ENCODE measurements at places on chromosomes 6 and 20. TPM values are rescaled to one million over a fixed set of nuclear protein-coding genes. Genes with fewer than 3 reads are reported as not detected.

Gene SAMD10
- total RNA-seq = 0.59 TPM

Gene LBP
- 1.8 TPM for total RNA-seq

Gene ADGRB3
- total RNA-seq = not detected

Gene SLC24A3
- total RNA-seq = 1.1 TPM

Gene ARFGEF3
- total RNA-seq = under 0.01 TPM

Gene BTN3A1
- total RNA-seq = 25.3 TPM

Gene CUL9
- 34.5 TPM for total RNA-seq

Gene GRM4
- 0.36 TPM for total RNA-seq

Gene RAET1E
- total RNA-seq = 0.36 TPM

Gene MUCL3
- total RNA-seq = not detected

Gene BMP5
- 0.36 TPM for total RNA-seq

GRCh38 chr6:137339929-137340559, 120.9 kb upstream of the IFNGR1 start:
- no peak for DNase-seq

DNA sequence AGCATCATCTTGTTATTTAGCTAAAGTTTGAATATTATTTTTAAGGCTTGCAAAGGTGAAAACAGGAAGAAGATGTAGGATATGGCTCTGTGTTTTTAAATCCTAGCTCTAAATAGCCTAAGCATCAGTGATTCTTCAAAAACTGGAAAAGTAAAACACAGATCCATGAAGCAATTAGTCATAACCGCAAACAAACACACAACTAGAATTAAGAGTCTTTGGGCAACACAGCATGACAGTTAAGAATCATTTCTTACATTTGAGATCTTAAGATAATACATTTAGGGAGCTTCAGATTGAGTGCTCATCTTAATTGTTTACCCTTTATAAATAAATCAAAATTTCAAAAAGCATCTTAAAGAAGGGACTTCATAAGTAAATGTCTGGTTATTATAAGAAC, 115.8 kb upstream of the MAP7 start:
- DNase-seq = no peak

GRCh38 chr20:51164731-51165130, 141.8 kb upstream of the KCNG1 start:
- DNase-seq = no peak

GRCh38 chr20:48704761-48705160, 123.0 kb downstream of the PREX1 start:
- DNase-seq = no peak

DNA sequence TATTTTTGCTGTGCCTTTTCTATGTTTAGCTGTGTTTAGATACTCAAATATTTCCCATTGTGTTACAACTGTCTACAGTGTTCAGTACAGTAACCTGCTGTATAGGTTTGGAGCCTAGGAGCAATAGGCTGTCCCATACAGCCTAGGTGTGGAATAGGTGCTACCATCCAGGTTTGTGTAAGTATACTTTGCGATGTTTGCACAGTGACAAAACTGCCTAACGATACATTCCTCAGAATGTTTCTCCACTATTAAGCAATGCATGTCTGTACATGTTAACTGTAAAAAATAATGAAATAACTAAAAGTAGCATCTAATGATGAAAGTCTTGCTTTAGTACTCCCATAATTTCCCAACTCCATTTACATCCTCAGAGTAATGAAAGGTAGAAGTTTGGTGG, 46.0 kb downstream of the SERAC1 start:
- DNase-seq = no peak

DNA sequence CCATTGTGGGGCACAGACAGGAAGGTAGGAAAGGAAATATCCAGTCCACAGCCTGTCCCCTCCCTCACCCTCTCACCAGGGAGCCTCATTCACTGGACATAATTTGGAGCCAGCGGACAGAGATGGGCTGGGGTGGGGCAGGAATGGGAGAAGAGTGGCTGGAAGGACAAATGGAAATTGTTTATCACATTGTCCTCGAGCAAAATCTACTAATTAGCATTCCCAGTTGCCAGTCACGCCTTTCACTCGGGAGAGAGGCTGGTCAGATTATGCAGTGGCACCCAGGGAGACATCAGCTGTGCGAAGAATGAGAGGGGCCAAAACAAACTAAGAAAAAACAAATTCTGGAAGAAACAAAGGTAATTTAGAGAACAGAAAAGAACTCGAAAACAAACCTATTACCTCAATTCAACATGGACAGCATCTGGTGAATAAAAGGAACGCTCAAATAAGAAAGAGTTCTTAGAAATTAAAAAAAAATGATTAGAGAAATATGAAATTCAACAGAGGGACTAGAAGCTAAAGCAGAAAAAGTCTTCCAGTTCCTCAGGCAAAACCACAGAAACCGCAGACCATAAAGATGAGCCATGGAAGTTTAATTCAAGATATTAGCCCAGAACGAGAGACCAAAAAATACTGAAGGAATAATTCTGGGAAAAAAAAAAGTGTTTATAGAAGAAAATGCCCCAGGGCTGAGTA, 108.5 kb upstream of the RALGAPA2 start:
- DNase-seq = no peak

DNA sequence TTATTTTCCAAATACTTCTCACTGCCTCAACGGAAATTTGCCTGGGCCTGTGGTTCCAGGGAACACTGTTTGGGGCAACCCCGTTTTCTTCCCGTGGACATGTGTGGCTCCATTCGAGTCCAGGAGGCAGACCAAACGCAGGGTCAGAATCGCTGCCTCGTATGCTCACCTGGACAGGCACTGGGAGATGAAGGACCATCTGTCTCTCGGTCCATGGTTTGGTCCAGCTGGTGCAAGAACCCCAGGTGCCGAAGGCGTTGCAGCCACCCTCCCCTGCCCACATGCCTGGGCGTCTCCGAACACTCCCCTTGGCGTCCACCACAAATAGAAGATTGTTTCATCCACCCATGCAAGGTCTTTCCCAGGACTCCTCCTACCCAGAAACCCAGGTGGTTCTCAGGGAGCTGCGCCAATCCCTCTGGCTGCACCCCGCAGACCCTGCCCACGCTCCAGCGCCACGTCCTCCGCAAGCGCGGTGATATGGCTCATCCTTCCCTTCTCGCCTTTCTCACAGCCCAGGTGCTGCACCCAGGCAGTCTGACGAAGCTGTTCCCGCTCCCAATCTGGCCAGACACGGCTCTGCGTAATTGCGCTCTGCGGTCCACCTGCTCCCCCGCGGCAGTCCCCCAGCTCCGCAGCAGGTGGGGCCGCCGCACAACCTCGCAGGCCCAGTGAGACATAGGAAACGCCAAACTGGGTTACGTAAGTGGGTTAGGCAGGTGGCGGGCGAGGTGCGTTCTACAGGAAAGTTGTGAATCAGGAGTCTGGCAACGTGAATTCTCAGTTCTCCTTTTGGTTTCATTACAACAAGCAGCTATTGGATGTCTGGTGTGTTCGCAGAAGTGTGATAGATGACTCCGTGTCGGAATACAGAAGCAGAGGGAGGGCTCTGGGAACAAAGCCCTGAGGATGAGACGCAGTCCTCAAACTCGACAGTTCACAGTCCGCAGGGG, 146.2 kb upstream of the ECI2 start:
- peak; percentile 77 for DNase-seq

- DNase-seq = no peak
Measured at GRCh38 chr6:112283621-112284020, 29.3 kb upstream of the LAMA4 start.

DNA sequence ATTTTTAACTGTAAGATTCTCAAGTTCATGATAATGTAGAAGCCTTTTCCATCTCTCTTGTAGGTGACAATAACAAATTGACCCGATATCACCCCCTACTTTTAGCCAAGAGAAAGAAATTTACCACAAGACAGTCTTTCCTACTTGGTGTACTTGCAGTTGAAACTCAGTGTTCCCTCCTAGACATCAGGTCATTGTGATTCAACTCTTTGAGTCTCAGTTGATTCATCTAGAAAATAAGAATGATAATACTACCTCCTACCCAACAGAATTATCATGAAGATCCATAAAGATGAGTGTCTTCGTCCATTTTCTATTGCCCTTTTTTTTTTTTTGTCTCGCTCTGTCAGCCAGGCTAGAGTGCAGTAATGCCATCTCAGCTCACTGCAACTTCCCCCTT, 51.3 kb upstream of the TRERF1 start:
- no peak for DNase-seq

DNA sequence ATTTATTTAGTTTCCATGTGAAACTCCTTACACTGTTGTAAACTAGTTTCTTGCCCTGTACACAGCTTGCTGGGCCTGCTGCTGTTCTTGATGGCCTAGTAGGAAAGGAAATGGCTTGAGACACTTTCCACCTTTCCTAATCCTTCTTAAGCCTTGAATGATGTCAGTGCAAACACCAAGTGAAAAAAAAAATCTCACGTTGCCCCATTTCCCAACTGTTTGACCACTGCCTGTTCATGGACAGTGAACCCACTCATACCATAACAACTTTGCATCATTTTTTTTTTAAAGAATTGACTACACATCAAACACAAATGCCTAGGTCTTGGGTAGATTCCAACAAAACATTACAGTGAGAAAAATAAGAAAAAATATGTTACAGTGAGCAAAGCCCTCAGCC, 653.6 kb upstream of the FLRT3 start:
- no peak for DNase-seq

DNA sequence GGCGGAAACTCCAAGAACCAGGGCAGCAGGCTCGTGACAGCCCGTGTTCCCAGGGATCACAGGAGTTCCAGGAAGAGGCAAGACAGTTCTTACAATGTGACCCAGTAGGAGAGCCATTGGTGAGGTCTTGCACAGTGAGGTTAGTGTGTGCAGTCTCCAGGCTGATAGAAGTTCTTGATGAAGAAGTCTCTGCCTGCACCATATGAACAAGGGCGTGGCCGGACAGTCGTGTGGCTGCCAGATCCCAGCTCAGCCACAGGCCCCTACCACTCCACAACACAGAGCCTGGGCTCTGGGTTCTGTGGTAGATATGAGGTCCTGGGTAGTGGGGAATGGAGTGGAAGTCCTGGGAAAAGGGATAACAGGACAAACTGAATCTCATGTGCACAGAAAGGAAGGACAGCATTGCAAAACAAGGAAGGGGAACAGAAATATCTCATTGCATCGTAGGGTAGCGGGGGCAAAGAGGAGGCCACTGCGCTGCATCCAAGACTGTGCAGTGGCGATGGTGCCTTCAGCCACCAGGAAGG, 65.2 kb downstream of the STX11 start:
- DNase-seq = peak; percentile 87

- DNase-seq = no peak
Measured at GRCh38 chr6:80329496-80329895, 223.0 kb downstream of the BCKDHB start.

DNA sequence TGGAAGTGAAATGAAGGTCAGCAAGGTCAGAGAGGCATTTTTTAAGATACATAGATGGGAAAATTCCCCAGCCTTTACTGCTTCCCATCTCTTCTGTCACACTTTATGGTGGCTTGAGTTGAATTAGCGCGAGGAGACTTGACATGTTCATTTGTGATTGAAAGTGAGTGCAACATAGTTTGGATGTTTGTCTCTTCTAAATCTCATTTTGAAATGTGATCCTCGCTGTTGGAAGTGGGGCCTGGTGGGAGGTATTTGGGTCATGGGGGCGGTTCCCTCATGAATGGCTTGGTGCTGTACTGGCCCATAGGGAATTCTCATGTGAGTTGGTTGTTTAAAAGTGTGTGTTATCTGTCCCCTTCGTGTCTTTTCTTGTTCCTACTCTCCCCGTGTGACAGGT, 237.2 kb downstream of the CDKAL1 start:
- no peak for DNase-seq

DNA sequence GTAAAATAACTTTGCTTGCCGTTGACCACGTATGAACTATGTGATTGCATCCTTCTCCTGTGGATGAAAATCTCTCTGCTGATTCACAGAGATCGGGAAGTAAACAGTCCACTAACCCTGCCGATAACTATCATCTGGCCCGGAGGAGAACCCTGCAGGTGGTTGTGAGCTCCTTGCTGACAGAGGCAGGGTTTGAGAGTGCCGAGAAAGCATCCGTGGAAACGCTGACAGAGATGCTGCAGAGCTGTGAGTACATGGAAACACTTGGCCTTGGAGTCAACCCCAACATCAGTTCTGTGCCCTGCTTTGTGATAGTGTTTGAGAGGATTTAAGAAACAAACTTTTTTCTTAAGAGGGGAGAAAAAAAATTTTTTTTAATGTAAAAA, 937 bp downstream of the TAF8 start:
- DNase-seq = no peak

GRCh38 chr20:62575976-62576722, 66.2 kb upstream of the SLCO4A1 start:
- no peak for DNase-seq

GRCh38 chr6:52233975-52234823, 10.1 kb downstream of the IL17F start:
- DNase-seq = peak; percentile 42

- DNase-seq = peak; percentile 48
Measured at GRCh38 chr6:25446830-25447569, 167.8 kb downstream of the CARMIL1 start.

GRCh38 chr6:143675946-143676345, 1.8 kb upstream of the PHACTR2 start:
- DNase-seq = no peak

DNA sequence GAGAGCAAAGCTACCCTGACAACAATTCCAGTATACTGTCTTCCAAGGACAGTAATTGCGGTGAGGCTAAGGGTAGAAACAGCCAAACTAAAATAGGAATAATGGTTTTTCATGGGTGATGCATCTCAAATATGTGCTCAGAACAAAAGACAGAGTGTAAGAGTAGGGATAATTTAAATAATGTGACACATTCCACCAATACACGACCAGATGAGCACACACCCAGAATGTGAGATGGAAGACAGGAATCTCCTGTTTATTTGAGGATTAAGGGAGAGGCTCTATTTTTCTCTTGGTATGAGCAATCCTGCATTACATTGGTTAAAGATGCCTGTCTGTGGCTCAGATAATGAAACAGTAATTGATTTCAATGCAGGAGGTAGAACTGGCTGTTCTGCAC, 292.9 kb upstream of the ZFP64 start:
- no peak for DNase-seq

- DNase-seq = peak; percentile 13
Measured at GRCh38 chr6:33817489-33817888, 13.7 kb upstream of the MLN start.

DNA sequence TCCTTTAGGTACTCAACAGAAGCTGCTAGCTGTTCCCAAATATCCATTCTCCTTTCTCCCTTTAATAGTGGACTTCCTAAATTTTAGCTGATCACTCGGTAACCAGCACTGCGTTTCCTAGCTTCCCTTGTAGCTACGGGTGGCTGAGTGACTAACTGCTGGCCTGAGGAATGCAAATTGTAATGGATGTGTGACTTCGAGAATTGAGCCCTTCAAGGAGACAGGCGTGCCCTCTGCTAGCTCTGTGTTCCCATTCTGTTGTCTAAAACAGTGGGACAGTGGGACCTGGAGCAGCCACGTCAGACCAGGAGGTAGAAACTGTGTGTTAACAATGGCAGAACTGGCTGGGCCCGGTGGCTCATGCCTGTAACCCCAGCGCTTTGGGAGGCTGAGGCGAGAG, 56.5 kb downstream of the SCML4 start:
- no peak for DNase-seq

DNA sequence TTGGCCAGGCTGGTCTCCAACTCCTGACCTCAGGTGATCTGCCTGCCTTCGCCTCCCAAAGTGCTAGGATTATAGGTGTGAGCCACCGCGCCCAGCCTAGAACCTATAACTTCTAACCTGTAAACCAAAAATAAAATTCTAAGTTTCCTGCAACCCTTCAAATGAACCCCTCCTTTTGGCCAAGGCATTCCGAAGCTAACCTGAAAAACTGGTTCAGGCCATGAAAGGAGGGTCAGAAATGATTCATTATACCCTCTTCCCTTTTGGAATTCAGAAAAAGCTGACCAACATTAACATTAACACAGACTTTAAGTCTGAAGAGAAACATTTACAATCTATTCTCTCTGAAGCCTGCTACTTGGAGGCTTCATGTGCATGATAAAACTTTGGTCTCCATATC, 165.1 kb downstream of the TINAG start:
- no peak for DNase-seq

- no peak for DNase-seq
Measured at GRCh38 chr20:62505337-62506045, 29.7 kb upstream of the GATA5 start.
